Stimulated activated CD4-positive, alpha-beta T cell treated with anti-CD3 and anti-CD28 coated beads, Interleukin-1b, Interleukin-23, amount 100 ng/mL, for 1 hour (primary cell): ENCODE measurements at places on chromosomes 3 and 15.

DNA sequence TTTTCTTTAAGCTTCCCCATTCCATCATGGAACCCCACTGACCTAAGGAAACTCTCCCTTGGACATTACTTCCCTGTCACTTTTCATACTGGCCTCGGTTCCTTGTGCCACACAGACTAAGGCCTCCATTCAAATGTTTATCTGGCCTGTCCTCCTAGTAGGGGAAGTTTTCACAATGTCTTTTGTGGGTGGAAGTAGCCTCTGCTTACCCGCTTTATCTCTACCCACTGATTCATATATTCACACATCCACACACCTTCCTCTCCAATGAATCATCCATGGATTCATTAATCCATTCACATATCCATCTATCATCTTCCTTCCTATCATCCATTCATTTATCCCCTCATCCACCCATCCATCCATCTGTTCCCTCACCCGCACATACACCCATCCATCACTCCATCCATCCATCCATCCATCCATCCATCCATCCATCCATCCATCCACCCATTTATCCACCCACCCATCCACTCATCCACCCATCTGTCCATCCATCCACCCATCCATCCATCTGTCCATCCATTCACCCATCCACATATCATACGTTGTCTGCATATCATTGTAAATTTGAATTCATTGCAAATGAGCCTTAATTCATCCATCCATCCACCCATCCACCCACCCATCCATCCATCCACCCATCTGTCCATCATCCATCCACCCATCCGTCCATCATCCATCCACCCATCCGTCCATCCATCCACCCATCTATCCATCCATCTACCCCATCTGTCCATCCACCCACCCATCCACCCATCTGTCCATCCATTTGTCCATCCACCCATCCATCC is 49.1 kb downstream of the IQSEC1 start:
- no peak for DNase-seq

DNA sequence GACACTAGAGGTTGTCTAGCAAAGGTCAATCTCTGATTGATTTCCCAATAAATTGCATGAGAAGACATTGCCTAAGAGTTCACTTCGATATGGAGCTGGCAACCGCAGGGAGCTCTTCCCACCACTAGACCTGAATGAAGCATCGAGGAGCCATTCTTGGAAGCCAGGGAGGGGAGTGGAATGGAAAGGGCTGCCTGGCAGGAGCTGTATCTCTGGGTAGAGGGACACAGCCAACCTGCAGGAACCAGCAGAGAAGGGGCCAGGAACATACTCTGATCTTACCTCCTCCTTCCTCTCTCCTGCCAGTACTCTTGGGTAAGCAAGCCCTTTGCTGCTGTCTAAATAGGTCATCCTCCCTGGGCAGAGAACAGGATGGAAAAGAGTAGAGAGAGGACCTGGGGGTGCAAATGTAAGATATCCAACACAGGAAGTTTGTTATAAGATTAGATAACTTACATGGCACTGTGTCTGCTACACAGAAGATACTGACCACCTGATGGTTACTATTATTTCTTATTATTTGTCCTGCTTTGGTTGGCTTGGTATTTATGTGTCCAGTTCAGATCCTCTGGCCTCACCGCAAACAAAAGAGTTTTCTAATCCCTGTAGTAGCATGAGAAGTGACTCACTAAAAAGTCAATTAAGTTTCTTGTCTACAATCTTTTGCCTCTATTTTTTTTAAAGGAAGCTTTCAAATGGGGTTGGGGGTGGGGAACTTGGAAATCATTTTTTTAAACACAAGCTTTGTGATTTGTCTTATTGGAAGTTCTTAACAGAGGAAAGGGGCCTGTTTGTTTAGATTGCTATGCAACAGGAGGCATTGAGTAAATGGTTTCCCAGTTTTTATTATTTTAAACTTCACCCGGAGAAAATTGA is 156.7 kb upstream of the TSC22D2 start:
- no peak for DNase-seq

DNA sequence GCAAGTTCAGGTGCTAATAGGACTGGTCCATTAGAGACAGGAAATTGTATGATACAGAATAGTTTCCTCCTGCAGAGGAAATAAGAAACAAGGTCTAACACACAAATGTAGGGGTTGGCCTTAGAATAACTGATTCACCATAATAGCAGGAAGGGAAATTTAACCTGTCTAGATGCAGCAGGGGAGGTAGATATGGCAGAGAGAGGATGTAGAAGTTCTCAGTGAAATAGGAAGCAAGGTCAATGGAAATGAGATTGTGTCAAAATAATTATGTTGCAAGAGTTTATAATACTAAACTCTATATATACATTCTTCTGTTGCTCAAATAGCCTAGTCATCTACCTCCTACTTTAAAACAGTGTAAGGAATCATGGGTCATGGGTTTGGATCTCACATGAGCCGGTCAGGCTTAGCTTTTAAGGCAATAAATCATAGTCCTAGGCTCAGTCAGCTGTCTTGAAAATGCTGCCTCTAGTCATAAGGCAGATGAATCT is 17.0 kb downstream of the BCL2A1 start:
- no peak for DNase-seq

DNA sequence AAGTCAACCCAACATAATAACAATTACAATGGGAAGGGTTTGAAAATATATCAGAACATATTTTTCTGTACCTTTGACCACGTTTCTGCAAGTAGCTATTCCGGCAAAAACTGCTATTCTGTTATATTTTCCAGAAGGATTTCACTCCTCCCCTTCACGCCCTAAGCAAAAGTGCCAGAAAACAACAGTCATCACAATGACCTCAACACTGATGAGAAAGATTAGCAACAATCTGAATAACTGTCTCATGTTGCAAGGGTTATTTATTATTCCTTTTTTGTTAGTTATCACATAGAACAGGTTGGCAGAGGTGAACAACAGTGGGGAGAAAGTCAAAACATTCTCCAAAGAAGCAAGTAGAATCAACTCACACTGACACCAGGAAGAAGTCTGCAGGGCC is 269.4 kb upstream of the ARRDC4 start:
- DNase-seq: no peak
